Cortex of kidney (tissue), 1 donor: ENCODE measurements at places on chromosomes 12 and 14.

- no peak for DNase-seq
Observed at GRCh38 chr14:23137813-23138535, 18.9 kb upstream of the CEBPE start.

DNA sequence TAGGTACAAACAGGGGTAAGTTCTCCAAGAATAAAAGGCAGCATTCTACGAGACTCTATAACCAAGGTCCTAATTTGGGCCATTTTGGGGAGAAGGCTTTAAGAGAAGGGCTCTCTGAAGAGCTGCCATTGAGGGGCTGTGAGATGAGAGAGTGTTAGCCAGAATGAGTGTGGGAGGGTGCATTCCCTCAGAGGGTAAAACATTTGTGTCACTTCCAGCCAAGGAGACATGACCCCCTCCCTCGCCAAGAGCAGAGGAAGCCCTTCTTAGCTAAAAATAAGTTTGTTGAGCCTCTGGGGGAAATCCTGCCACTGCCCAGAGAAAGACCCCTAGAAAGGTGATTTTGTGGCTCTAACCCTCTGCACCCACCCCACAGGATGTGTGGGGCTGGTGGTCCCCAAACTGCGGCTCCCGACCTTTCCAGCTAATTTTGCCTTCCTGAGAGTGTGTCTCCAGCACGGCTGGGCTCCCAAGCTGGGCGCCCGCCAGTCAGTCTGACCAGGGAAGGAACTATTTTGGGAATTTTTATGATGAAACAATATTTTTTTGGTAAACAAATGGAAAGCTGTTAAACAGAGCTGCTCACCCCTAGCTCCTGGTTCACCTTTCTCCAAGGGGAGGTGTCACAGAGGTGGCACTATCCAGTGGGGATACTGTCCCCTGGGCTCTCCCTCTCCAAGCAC, 65.9 kb upstream of the JDP2 start:
- DNase-seq = no peak

GRCh38 chr14:24418492-24418873, 11.0 kb downstream of the CBLN3 start:
- DNase-seq = no peak

DNA sequence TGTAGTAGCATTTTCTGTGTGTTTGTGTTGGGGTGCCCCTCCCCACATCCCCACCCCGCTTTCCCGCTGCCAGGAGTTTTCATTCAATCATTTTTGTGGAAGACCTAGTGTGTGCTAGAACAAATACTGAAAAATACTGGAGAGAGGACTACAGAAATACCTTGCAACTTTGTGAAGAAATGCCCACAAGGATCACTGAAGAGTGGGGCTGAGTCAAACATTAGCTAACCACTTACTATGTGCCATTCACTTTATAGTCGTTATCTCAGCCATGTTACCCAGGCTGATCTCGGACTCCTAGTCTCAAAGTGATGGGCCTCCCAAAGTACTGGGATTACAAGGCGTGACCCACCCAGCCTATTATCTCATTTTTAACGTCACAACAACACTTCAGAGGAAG, 559 bp upstream of the LMBR1L start:
- DNase-seq = no peak

DNA sequence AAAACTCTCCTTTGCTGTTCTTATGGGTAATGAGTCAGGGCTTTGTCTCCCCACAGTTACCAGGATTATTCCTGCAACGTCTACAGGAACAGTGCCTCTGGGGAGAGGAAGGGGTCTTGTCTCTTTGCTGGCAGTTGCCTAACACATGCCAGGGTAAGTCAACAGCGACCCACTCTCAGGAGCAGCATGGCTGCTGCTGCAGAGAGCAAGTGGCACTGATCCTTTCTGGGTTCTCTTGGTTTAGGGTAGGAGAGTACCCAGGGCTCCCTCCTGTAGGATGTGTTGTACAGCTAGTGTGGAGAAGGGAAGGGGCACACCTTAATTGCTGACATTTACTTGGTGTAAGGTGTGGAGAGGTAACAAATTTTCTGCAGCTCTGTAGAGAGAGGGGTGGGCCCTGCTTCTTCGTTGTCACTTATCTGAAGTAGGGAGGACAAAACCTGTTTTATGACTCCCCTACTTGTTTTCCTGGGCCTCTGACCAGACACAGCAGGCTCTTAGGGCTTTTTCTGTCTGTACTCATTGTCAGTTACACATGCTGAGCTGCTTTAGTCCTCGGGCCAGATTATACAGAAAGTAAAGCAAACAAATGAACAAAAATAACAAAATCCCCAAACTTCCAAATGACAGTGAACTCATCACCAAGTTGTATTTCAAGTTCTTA, 168.2 kb downstream of the ACSS3 start:
- no peak for DNase-seq

DNA sequence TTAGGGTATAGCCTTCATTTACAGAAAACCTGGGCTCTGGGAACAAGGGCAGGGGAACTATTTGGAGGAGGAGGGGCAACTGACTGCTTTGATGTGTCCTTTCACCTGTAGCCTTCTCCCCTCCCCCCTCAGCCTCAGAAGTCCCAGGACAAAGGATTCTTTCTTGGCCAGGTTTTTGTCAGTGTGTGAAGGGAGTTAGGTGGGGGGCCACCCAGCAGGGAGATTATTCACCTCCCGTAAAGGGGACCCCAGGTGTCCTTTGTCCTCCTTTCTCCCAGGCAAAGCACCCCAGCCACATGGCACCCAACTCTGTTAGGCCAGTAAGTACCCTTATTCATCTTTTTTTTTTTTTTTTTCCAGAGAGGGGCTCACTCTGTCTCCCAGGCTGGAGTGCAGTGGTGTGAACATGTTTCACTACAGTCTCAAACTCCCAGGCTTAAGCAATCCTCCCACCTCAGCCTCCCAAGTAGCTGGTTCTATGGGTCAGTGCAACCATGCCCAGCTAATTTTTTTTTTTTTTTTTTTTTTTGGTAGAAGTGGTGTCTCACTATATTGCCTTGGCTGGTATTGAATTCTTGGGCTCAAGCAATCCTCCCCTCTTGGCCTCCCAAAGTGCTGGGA, 723 bp upstream of the NFE2 start:
- DNase-seq = no peak

DNA sequence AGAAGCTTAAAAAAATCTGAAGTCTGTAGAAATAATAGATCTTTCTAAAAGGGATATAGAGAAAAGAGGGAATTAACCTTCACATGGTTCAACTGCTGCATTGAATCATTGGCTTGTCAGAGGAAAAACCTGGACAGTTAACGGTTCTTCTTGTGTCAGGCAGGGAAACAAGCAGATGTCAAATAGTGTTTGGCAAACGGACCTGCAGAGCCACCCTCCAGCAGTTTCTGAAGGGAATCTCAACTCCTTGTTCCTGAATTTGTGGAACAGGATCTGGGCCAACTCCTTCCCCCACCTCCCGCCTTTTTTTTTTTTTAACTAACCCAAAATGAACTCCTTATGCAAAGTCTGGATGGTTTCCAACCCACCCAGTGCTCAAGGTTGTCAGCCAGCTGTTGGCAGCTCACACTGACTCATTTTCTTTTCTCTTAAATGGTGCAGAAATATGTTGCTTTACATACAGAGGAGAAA, 187.3 kb downstream of the CAND1 start:
- no peak for DNase-seq

GRCh38 chr14:66445936-66446335, 40.2 kb upstream of the CCDC196 start:
- DNase-seq = no peak
